GM23248 (cell line): ENCODE measurements at places on chromosomes 11 and 22.

DNA sequence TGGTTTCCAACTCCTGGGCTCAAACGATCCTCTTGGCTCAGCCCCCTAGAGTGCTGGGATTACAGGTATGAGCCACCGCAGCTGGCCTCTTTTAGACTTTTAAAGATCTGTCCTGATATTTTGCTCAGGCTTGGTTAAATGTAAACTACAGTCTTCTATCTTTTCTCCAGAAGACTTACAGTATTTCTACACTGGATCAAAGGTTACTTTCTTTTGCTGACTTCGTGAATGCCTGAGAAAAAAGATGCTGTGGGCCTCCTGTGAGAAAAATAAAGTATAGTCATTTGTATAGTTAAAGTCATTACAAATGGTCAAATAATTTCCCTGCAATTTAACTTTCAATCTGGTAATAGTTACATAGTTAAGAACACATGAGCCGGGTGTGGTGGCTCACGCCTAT lies 19.6 kb downstream of the DEPDC5 start:
- no peak for DNase-seq

DNA sequence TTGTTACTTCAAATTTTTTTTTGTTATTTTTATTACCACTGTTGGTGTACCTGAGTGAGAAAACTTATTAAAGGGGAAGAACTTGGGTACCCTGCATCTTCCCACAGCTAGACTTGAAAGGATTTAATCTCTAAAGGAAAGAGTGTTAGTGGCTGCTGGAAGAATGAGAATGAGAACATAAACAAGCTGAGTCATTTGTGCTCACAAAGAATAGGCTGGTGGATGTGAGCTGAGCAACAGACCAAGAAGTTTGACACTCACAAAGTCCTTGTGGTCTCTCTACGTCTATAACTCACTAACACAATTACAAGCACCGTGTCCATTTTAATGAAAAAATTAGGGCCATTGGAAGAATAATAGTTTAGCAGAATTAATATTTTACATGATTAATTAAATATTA lies 217.6 kb upstream of the ANO5 start:
- DNase-seq: no peak

GRCh38 chr11:32039149-32039548 lies 51.7 kb upstream of the RCN1 start:
- DNase-seq: no peak

GRCh38 chr11:18633256-18634139 lies 644 bp downstream of the SPTY2D1 start:
- peak; percentile 63 for DNase-seq

- peak; percentile 84 for DNase-seq
Measured at GRCh38 chr22:30310881-30311771, 15.6 kb downstream of the TBC1D10A start.

DNA sequence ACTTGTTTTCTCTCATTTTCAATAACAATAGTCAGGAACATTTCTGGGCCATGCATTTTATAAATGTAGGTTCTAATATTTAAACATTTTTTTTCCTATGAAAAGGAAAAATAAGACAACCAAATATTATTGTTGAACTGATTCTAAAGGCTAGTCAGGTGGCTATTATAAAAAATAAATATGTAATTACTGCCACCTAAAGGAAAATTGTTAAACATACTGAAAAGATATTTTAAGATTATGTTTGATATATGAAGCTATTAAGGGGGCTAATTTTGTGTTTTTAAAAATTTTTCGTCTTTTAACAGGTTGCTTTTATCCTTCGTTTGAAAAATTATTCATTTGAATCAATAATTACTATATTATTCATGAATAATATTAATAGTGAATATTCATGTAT lies 62.2 kb upstream of the FDX1 start:
- peak; percentile 30 for DNase-seq

DNA sequence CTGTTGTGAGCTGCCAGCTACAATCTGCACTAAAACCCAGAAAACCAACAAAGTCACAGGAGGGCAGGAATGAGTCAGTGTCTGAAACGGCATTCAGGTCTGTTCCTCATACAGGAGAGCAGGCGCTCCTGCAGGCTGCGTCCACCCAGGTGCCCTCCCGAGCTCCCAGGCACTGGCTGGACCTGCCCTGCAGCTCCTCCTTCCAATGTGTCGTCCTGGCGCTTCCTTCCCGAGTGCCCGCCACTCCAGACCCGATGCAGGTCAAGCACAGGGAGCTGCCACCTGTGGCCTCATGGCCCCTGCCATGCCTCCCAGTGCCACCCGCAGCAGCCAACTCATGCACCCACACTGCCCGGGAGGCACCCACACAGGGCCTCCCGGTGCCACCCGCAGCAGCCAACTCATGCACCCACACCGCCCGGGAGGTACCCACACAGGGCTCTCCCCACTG lies 12.0 kb downstream of the BRD1 start:
- no peak for DNase-seq

DNA sequence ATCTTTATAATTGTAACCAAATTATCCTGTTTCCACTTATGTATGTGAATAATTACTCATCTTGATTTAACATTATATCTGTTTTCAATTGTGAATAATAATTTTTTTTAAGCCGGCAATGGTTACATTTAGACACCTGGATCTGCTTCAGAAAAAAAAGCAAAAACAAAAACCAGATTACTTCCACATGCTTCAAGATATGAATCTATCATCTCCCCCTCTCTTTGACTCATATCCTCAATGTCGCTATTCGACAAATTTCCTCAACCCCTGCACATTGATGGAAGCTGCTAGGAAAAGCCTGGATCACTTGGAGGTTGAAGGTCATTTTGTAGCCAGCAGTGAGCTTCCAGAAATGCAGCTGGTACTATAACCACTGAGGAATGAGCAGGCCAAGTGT lies 42.7 kb downstream of the SLC1A2 start:
- peak; percentile 53 for DNase-seq

GRCh38 chr11:80861193-80861592 lies 1420.4 kb upstream of the TENM4 start:
- DNase-seq: no peak

DNA sequence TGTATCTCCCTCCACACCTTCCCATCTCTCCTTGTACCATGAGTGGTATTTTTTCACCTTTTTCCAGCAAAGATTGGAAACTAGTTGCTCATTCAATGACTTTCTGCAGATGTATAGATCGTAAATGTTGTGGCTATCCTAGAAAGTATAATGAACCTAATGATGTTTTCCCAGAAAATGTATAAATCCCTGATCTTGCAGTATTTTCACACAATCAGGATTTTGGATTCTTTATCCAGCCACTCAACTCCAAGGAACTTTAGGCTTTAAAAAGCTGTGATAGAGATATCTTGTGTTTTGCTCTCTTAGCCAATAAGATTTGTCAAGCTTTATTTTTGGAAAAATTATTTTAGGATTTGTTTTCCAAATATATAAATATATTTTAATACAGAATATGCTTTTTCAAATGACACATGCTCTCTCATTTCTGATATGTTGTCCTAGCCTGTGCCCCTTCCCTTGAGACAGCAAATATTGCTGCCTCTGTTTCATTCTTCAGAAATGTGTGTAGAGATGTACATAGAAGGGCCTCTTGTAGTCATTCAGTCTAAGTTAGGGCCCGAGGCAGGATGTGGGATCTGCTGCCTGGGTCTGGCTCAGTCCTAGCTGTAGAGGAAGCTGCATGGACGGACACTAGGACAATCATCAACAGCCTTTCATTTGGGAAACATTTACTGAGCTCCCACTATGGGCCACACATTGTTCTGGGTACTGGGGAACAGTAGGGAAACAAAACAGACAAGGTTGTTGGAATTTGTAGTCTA lies 62.4 kb downstream of the NAV2 start:
- peak; percentile 21 for DNase-seq

DNA sequence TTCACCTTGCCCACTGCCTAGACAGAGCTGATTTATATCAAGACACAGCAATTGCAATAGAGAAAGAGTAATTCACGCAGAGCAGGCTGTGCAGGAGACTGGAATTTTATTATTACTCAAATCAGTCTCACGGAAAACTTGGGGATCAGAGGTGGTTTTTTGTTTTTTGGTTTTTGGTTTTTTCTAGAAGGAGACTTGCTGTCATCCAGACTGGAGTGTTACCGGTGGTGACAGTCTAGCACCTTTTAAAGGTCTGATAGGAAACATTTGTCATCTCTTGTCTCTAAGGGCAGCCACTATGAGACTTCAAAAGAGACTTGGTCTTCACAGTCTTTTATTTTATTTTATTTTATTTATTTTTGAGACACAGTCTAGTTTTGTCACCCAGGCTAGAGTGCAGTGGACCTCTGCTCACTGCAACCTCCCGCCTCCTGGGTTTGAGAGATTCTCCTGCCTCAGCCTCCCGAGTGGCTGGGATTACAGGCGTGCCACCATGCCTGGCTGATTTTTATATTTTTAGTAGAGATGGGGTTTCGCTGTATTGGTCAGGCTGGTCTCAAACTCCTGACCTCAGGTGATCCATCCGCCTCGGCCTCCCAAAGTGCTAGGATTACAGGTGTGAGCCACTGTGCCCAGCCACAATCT lies 19.1 kb downstream of the APOBEC3H start:
- no peak for DNase-seq

GRCh38 chr11:73566422-73566821 lies 31.5 kb downstream of the FAM168A start:
- peak; percentile 30 for DNase-seq

- no peak for DNase-seq
Measured at GRCh38 chr11:119786431-119787073, 57.6 kb upstream of the NECTIN1 start.

- peak; percentile 36 for DNase-seq
Measured at GRCh38 chr11:17197431-17197898, 10.3 kb downstream of the PIK3C2A start.

DNA sequence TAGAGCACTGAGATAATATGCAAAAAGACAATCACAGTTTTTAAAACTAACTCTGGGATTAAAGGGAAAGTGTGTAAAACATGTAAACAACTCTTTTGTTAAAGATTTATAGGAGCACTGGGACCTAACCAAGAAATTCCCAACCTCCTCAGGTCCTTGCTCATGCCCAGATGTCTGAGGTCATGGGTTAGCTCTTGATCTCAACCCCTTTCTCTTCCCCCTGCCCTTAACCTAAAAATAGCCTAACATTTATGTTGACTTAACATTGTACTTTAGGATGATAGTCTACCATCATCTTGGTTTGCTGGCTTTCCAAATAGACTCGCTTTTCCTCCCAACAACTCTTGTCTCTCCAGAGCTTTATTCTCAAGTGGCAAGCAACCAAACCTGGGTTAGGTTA lies 258.2 kb upstream of the FAT3 start:
- no peak for DNase-seq

DNA sequence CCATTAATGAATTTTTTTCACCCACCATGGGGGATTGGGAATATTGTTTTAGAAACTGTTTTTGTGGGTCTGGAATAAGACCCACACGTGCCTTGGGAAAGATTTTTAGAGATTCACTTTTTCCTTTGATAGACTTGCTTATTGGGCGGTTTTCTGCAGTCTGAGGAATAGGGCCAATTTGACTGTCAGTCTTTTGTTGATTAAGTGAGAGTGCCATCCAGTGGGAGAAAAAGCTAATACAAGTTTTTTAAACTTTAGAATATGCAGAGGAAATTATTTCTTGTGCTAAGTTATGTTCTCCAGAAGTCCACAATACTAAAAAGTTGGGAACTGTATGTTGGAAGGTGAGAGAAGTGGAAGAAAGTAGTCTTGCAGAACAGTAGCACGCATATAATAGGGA lies 56.1 kb downstream of the PRMT3 start:
- peak; percentile 49 for DNase-seq

- peak; percentile 83 for DNase-seq
Measured at GRCh38 chr11:66317322-66317722, 478 bp upstream of the CD248 start.

GRCh38 chr11:116613206-116613875 lies 159.4 kb downstream of the BUD13 start:
- no peak for DNase-seq

DNA sequence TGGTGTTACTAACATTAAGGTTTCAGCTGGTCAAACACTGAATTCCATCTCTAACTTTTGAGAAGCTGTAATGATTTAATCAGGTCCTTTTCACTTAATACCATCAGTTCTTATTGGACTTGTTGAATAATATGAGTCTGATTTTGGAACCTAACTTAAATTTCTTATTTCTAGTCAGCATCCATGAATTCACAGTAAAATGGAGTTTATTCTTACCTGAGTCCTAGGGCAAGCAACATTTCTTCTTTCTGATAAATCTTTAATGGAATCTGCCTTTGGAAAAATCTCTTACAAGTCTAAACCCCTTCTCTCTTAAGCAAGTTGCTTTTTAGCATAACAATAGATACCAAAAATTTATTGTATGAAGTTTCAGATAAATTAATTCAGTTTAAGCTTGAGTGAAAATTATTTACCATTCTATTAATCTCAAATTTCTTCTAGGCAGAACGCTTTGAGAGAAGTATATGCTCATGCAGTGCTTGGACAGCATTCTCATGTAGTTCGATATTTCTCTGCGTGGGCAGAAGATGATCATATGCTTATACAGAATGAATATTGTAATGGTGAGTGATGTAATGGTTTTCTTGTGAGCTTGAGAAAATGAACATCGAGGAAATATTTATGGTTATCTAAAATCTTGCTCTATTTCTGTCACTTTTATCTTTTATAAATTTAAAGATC lies 3.4 kb downstream of the WEE1 start:
- peak; percentile 58 for DNase-seq

DNA sequence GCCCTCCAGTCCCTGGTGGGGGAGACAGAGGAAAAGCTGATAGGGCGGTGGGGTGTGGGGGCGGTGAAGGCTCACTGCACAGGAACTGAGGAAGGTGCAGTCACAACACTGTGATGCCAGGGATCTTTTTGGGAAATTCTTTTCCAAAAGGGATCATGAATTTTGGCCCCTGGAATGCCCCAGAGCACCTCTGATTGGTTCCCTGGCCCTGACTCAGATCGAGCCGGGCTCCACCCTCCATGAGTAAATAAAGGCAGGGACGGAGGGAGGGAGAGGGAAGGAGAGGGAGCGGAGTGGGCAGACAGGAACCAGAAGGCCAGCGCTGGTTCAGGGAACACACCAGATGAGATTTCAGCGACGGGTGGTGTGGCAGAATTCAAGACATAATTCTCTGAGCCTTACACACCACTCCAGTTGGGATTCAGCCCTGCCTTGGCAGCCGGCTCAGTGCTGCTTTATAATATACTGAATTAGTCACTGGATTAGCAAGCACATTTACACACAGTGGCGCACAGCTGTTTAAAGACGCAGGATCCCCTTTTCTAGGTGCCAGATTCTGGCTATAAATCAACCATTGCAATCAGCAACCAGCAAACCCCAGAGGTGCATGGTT lies 80.3 kb downstream of the ETS1 start:
- DNase-seq: peak; percentile 99

GRCh38 chr22:37559521-37559900 lies 769 bp upstream of the CDC42EP1 start:
- DNase-seq: no peak
